Forelimb muscle (tissue), 1 donor: ENCODE measurements at places on chromosomes 16 and 17.

DNA sequence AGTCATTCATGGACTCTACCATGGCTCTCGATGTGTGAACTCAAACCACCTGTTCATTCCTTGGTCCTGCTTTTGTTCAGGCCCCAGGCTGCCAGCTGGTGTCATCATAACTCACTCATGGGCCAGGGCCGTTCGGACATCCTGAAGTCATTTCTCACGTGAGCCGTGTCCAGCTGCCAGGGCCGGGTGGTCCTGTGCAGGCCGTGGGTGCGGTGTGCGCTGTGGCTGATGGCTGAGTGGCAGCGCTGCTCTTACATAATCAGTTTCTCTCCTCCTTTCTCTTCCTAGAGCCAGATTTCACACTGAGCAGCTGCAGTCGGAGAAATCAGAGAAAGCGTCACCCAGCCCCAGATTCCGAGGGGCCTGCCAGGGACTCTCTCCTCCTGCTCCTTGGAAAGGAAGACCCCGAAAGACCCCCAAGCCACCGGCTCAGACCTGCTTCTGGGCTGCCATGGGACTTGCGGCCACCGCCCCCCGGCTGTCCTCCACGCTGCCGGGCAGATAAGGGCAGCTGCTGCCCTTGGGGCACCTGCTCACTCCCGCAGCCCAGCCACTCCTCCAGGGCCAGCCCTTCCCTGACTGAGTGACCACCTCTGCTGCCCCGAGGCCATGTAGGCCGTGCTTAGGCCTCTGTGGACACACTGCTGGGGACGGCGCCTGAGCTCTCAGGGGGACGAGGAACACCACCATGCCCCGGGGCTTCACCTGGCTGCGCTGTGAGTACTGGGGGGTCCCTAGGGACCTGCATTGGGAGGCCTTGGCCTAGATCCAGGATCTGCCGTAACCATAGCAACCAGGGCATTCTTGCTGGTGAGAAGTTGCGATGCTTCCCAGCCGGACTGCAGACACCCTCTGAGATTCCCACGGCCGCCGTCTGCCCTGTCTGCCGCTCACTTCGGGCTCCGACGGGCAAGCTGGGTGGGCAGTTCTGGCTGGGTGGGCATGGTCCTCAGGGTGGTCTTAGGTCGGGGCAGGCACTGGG, at the start of gene IL34:
Gene IL34 (plus strand): TSS at position 300 of the 982 bp plus-strand sequence. CDS start 389 bp downstream, at position 689.
- DNase-seq: no peak

- no peak for DNase-seq
These were observed 221.0 kb upstream of the HS3ST3A1 start for GRCh38 chr17:13822700-13823099.

GRCh38 chr16:1152123-1152638, 725 bp upstream of the CACNA1H start:
- DNase-seq: no peak

GRCh38 chr17:5758651-5759050, 174.3 kb upstream of the NLRP1 start:
- no peak for DNase-seq

- DNase-seq: no peak
These were observed 15.3 kb downstream of the MEAK7 start for GRCh38 chr16:84489131-84489530.

GRCh38 chr16:68355447-68356248, 44.8 kb downstream of the PRMT7 start:
- DNase-seq: no peak

DNA sequence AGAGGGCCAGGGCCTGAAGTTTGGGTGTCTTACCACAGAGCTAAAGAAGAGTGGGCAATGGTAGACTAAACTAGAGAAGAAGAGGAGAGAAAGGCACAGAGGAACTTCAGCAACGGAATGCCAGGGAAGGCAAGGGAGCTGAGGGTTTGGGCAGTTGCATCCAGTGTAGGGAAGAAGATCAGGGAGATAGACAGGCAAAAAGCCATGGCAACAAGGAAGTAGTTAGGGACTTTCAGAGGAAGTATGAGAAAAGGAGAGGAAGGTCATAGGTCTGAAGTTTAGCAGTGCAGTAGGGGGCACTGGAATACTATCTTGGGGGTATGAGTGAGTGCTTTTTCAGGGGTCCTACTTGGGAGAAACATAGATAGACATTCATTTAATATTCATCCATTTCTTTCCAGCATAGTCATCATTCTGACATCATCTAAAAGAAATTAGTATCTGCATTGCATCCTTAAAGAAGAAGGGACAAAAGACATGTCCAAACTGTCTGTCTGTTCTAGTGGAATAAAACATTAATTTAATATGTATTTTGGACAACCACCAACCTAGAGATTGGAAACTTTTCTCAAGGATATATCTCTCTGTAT, 2.2 kb upstream of the NF1 start:
- DNase-seq: no peak

GRCh38 chr16:11481987-11482386, 104.7 kb downstream of the LITAF start:
- no peak for DNase-seq

DNA sequence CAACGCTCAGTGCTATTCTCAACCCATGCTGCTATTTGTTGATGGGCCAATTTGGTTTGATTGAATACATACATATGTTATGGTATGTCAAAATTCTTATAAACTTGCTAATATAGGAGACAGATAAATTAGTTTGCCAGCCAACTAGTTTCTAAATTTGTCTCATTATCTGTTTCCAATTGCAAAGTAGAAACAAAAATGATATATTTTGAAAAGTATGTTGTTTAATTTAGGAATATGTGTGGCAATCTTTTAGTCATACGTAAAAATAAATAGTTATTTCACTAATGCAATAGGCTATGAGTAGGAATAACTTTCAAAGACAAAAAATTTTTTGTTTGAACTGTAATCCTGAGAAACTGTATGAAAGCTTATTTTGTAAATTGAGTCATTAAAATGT, 210.6 kb upstream of the KCNJ16 start:
- DNase-seq: no peak

GRCh38 chr17:33229028-33229427, 64.1 kb downstream of the ASIC2 start:
- DNase-seq: no peak

DNA sequence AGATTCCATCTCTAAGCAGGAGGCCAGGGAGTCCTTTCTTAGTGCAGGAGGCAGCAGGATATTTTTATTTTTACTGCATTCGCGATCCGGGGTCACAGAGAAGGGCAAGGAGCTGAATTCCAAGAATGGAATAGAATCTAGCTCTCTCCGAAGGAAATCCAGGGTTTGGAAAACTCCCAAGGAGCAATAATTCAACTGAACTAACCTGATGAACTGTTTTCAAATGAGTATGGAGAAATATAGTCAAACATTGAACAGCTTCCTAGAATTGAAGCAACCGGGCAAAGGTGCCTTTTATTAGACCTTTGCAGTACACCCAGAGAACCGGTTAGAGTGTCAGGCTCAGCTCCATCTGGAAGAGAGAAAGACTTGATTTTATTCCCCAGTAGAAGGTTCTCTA, 120.7 kb upstream of the MAF start:
- peak; percentile 36 for DNase-seq

GRCh38 chr17:55518510-55518909, 7.3 kb upstream of the SMIM36 start:
- no peak for DNase-seq

GRCh38 chr16:86952769-86953168, 364.4 kb downstream of the C16orf95 start:
- no peak for DNase-seq

DNA sequence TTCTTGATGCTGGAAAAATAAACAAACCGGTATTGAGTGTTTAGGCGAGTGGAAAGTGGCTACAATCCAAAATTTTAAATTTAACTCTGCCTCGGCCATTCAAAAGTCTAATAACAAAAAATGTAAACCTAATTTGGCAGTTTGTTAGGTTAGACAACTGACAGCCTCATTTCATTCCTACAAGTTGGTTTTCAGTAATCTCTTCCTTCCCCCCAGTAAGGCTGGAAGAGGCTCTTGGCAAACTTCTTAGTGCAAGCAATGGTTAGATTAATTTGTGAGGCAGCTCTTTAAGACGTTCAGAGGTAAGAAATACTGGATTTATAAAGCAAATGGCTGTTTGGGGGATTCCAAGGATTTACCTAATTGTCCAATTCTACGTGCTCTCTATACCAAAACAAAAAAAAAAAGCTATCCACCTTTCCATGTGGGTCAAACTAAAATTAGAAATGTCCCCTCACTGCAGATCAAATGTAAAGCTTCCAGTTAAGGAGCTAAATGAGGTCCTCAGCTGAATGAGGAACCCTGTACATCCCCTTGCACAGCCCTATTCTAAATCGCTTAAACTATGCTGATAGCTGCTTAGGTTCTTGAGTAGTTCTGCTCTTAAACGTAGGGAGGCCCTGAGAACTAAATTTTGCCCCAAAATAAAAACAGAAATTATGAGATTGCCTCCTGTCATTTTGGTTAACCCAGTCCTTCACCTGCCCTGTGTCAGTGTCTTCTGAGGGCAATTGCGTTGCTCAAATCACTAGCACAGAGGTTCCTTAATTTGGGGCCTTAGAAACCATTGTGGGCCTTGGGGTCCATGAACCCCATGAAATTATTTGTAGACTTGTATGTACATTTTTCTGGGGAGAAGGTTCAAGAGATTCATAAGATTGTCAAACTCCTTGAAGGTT, 2.9 kb downstream of the HEXIM1 start:
- DNase-seq: no peak

GRCh38 chr17:728911-729310, 3.5 kb upstream of the TLCD3A start:
- no peak for DNase-seq

GRCh38 chr16:57637424-57637823, 9.0 kb downstream of the ADGRG1 start:
- no peak for DNase-seq

DNA sequence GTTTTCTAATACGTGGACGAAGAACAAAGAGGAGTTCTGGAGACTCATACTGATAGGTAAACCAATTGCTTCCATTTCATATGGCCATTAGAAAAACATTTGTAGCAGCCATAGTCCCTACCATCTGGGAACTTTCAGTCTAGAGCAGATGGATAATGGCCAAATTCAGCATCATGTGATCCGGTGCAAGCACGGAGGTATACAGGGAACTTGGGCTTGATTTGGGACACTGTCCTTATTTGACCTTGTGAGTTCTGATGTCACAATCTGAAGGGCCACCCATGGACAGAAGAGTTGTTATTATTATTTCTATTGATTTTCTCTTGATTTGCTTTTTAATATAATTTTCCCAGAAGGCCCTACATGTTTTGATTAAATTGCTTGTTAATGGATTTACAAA, 154.6 kb upstream of the ZNF267 start:
- no peak for DNase-seq

DNA sequence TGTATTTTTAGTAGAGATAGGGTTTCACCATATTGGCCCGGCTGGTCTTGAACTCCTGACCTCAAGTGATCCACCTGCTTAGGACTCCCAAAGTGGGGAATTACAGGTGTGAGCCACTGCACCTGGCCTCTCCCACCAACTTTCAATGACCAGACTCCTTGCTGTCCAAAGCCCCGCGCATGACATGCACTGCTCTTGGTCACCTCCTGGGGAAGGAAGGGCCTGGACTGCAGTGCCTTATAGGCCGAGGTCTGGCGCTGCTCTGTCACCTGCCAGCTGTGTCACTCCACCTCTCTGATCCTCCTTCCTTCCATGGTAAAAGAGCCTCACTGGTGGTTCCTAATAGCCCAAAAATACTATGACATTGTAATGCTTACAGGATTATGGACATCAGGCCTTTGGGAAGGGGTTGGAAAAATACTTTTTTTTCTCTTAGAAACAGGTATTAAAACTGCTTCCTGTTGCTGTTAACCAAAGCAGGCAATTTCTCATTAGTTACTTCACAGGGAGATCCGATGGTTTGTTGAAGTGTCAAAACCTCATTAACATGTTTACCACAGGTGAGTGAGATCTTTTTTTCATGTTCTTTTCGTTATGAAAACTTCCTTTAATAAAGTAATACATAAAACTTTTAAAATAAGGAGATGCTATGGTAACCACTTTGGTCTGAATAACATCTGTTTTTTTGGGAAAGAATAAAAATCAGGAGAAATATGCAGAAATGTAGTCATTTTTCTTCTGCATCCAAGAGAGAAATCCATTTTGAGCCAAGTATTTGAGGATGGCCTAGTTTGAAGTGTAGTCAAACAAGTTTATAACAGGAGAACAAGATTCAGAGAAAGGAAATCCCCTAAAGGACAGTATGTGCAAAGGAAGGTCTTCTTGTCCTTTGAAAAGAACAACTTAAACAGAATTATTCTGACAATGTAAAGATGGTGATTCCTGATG, 35.5 kb downstream of the GRB7 start:
- DNase-seq: no peak

DNA sequence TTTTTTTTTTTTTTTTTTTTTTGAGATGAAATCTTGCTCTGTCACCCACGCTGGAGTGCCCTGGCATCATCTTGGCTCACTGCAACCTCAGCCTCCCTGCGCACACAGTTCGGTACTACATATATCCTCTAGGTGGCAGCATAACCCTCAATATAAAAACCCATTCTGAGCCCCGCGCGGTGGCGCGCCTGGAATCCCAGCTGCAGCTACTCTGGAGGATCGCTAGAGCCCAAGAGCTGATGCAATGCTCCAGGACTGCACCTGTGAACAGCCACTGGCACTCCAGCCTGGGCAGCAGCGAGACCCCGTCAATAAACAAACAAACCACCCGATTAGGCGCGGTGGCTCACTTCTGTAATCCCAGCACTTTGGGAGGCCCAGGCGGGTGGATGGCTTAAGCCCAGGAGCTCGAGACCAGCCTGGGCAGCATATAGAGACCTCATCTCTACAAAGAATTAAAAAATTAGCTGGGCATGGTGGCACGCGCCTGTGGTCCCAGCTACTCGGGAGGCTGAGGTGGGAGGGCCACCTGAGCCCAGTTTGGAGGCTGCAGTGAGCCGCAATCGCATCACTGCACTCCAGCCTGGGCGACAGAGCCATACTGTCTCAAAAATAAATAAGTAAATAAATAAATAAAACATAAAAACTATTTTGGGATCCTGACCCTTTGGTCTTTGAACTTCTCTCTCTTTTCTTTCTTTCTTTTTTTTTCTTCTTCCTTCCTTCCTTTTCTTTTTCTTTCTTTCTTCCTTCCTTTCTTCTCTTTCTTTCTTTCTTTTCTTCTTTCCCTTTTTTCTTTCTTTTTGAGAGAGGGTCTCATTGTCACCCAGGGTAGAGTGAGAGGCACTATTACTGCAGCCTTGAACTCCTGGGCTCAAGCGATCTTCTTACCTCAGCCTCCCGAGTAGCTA, 15.4 kb upstream of the AKAP10 start:
- DNase-seq: peak; percentile 69

DNA sequence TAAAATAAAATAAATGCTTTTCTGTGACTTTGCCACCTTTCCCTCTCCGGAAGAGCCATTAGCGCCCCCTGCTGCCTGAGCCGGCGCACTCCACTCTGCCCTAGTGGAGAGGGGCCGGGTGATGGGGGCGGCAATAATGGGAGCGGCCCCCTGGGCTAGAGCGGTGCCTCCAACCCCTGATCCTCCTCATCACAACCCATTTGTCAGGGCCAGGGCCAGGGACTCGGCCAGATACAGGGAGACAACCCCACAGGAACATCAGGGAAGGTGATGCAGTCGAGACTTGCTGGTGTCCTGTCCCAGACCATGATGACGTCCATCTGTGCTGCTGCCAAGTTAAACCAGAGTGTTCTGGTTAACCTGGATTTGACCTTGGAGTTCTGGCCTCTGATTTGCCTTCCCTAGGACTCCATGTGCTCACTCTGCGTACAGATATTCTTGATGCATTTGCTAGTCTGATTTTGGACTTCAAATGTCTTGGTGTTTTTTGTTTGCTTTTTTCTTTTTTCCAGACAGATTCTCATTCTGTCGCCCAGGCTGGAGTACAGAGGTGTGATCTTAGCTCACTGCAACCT, 46.1 kb upstream of the BPTF start:
- peak; percentile 69 for DNase-seq

- peak; percentile 2 for DNase-seq
These were observed 267.9 kb downstream of the CPPED1 start for GRCh38 chr16:12535535-12536411.

- no peak for DNase-seq
These were observed 122.0 kb downstream of the COPRS start for GRCh38 chr17:31736855-31737625.
